ENCODE measurements at places on chromosomes 13 and 19.

DNA sequence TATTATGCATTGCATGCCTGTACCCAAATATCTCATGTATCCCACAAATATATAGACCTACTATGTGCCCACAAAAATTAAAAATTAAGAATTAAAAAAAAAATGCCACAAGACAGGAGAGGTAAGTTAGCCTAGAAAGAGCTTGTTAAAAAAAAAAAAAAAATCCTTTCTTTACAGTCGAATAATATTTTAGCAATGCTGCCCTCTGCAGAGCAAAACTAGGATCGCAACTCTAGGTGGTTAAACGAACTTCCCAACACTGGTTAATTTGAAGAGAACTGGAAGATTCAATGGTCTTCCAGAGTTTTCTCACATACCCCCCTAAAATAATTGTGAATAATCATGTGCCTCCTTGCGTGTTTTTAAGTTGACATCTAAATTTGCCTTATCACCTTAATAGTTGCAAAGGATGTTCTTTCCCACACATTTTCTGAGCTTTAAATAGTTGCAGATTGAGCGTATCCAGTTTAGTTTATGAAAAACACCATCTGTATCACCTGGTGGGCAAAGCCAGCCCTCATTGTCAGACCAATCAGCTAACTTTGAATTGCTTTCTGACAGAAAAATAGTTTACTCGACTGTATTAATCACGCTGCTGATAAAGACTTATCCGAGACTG lies 47.4 kb upstream of the RCBTB2 start:
- DNase-seq = peak; percentile 39

DNA sequence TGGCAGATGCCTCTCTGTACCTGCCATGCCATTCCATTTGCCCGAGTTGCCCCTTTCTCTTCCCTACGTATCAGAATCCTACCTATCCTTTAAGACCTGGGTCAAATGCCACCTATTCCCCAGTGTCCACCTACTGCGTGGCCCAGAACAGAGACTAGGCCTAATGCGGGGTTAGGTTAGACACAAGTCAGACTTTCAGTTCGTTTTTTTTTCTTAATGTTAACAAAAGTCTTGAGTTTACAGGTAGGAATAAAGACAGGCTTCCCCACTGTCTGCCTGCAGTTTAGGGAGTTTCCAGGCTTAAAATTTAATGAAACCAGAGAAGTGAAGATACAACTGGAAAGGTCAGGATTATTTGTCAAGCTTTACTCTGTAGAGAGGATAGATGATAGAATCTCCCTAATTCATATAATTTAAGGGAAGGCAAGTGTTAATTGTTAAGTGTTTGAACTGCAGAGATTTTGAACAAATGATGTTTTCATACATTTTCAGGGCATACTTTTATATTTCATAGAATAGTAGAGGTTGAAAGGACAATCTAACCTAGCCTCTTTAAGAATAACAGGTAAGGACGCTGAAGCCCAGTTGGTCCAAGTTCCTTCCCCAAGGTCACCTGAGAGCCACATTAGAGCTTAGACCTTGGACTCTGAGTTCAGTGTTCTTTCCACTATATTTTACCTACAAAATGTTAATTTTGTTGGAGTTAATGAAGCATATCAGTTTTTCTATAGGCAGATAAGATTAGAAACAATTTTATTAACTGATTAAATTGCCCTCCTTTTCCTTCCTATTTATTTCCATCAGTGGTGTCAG lies 35.8 kb downstream of the FRY start:
- no peak for DNase-seq

DNA sequence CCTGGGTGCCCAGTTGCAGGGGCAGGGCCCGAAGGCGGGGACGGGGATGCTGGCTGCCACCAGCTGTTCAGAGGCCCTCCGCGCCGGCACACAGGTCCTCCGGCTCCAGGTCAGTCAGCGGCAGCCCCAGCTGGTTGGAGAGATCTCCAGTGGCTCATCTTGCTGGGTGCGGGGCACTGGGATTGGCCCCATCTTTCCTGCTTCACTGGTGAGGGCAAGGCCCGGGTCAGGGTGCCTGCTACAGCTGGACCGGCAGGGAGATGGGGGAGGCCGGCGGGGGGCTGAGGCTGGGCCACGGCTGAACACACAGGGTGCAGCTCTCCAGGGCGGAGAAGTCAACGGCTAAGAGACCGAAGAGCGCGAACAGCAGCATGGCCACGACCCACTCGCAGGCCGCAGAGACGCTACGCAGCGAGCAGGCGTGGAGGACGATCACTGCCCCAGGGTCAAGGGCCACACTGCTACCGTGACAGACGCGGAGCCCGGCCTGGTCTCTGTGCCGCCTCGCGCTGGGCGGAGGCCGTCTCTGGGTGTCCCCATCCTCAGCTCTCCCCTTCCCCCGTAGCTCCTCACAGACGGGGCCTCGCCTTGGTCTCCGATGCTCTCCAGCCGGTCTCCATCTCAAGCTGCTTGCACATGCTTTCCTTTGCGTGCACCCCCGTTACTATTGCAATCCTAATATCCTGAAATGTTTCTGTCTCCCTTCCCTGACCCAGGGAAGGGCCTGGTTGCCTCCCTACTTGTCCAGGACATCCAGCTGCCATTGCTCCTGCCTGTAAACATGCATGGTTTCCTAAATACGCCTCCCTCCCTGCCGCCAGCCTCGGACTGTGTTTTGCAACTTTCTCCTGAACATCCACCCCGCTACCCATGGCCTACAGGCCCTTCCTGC lies 12.3 kb downstream of the TMEM150B start:
- no peak for DNase-seq

DNA sequence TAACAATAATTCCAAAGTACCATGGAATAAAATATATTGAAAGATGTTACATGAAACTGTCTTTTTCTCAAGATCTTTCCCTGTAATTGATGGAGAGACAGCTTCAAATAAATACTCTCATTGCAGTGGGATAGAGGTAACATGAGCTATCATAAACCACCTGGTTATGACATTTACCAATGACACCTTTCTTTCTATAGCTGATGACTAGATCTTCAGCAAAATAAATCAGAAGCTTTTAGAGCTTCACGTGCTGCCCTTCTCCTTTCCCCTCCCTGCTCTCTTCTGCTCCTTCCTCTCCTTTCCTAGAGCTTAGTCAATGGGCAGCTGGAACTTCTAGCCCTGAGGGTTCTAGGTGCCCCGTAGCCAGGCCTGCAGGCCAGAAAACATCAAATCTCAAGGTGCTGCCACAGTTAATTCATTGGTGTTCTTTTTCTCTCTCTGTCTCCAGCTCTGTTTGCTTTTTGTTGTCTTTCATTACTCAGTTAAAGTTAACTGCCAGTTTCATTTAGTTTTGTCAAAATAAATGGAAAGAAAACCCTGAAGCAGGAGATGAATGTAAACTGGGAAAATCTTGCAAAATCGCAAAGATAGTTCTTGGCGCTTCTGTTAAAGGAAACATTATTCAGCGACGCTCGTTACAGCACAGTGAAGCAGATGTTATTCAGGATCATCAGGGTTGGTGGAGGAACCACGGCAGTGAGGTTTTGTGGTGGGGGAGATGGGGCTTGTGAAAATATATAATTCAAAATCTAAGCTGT lies 8.3 kb upstream of the METTL21C start:
- DNase-seq = no peak

DNA sequence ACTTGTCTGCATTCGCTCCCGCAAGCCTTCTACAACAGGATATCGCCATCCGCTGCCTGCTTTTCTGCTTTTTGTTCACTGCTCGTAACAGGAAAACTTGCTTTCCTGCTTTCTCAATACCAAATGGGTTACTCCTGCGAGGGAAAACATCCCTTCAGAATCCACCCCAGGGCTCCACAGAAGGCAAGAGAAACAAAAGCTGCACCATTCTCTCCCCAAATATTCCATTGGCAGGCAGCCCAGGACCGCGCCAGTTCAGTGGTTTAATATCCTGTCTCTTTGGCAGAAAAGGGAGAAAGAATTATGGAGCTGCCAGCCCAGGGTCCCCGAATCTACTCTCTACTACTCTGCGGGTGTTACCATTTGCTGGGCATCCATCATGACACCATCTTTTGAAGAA lies 84.7 kb upstream of the DOCK9 start:
- DNase-seq = no peak

GRCh38 chr19:38665950-38666662 lies 18.7 kb downstream of the ACTN4 start:
- DNase-seq = no peak

DNA sequence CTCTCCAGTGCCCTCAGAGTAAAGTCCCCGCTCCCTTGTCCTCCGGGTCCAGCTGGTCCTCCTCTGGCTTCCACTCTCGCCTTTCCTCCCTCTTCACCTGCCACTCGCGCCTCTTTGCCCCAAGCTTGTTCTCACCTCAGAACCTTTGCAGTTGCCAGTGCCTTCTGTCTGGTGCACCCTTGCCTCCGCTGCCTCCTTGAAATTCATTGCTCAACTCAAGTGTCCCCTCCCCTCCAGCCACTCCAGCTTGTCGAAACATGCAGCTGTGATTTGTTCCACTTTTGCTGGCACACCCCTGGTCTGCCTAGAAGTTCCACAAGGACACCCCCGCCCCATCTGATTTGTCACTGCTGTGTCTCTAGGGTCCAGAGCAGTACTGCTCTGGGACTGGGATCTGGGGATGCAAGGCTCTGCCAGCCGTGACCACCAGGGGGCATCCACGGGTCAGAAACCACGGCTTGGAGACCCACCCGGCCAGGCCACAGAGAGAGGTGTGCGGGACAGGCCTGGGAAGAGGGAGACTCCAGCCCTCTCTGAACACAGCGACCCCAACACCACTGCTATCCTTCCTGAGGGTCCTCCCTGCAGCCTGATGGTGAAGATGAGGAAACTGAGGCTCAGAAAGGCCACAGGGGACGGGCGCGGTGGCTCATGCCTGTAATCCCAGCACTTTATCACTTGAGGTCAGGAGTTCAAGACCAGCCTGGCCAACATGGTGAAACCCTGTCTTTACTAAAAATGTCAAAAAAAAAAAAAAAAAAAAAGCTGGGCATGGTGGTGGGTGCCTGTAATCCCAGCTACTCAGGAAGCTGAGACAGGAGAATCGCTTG lies 49.9 kb downstream of the AP1M1 start:
- peak; percentile 80 for DNase-seq

DNA sequence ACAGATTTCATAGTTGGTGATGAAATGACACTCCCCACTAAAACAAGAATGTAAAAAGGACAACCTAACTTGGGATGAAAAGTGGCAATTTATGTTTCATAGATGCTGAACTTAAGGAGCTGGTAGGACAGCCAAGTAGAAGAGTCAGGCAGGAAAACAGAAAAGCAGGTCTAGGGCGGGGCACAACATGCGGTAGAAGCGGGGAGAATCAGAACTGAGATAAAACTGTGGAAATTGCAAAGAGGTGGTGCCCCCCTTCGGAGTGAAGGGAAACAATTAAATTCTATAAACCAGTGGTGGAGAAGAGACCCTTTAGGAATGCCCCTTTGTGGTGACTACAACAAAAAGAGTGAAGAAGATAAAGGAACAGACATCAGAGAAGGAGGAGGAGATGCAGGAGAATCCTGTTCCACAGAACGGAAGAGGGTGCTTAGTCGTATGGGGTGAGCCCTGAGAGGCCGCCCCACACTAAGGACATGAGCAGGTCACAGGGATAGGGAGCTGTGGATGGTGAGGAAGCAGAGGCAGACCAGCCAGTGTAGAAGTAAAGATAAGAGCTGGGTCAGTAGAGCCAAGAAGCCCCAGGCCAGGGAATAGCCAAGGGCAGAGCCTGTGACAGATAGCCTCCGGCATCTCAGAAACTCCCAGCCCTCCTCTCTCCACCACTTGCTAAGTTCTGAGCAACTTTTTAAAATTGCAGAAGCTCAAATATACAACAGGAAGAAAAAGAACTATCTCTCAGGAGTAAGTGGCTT lies 100.3 kb upstream of the DOCK9 start:
- DNase-seq = no peak

DNA sequence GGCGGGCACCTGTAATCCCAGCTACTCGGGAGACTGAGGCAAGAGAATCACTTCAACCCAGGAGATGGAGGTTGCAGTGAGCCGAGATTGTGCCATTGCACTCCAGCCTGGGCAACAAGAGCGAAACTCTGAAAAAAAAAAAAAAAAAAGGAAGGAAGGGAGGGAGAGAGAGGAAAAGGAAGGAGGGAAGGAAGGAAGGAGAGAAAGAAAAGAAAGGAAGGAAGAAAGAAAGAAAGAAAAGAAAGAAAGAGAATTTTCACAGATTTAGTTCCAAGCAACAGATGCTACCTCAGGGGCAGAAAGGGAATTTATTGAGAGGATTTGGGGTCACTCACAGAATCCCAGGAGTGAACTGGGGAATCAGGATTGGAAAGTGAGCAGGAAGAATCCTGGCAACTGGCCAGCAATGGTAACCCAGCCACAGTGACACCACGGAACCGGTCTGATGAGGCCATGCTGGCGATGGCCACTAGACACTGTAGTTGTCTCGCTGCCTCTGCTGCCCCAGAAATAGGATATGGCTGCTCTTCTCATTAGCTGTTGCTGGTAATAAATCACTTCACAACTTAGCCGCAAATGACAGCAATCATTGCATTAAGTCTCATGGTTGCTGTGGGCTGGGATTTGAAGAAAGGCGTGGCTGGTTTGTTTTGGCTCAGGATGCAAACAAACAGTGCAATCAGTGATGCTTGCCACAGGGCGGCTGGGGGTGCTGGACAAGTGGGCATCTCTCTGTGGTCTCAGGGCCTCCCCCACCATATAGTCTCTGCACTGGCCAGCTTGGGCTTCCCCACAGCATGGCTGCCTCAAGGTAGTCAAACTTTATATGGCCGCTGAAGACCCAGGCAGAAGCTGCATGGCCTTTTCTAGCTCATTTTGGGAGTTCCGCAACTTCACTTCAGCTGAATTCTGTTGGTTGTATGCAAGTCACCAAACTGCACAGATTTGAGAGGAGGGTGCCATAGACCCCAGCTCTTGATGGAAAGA lies 5.2 kb upstream of the BCAM start:
- no peak for DNase-seq

DNA sequence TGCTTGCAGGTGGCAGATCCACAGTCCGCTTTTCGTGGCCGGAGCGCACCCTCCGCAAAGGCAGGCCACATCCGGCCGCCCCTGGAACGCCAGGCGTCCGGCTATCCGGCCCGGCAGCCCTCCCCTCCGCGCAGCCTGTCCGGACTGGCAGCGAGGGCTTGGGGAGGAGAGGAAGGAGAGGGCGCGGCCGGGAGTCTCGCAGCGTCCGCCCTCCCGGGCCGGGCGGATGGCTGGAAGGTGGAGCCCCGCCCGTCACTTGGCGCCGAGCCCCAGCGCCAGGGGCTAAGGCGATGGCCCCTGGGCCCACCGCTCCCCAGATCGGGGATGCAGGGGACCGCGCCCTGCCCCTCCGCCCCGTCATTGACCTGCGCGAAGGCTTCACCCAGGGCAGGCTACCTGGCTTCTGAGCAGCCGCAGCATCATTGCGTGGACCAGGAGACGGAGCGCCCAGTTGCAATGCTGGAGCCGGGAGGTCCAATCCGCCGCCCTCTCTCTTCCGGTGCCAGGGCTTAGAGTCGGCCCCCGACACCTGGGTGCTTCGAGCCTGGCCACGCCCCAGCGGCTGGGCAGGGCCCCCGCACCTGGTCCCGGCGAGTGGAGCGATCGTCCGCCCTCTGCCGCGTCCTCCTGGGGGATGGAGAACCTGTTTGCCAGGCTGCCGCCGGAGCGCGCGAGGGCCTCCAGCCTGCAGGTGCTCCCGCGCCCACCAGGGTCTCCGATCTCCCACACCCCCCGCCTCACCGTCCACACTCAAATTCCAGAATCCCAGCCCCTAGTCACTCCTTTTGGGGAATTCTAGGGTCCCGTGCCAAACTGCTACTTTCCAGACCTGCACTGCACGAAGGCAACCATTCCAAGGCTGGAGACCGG lies at the start of gene FUT1:
Gene FUT1, minus strand, starts transcription at position 146 of the 870 bp plus-strand sequence. CDS start 1,360 bp downstream, outside the sequence.
- peak; percentile 19 for DNase-seq
